ENCODE measurements at places on chromosomes 4 and X.

- peak; percentile 52 for DNase-seq
These were observed at the start of gene ARHGAP4 for GRCh38 chrX:153925739-153926551. TSS of gene ARHGAP4 (minus strand) at chrX:153926264. CDS start at chrX:153926202, 62 bp downstream.

- DNase-seq = peak; percentile 59
These were observed 19.7 kb downstream of the MAEA start for GRCh38 chr4:1309261-1310010.

DNA sequence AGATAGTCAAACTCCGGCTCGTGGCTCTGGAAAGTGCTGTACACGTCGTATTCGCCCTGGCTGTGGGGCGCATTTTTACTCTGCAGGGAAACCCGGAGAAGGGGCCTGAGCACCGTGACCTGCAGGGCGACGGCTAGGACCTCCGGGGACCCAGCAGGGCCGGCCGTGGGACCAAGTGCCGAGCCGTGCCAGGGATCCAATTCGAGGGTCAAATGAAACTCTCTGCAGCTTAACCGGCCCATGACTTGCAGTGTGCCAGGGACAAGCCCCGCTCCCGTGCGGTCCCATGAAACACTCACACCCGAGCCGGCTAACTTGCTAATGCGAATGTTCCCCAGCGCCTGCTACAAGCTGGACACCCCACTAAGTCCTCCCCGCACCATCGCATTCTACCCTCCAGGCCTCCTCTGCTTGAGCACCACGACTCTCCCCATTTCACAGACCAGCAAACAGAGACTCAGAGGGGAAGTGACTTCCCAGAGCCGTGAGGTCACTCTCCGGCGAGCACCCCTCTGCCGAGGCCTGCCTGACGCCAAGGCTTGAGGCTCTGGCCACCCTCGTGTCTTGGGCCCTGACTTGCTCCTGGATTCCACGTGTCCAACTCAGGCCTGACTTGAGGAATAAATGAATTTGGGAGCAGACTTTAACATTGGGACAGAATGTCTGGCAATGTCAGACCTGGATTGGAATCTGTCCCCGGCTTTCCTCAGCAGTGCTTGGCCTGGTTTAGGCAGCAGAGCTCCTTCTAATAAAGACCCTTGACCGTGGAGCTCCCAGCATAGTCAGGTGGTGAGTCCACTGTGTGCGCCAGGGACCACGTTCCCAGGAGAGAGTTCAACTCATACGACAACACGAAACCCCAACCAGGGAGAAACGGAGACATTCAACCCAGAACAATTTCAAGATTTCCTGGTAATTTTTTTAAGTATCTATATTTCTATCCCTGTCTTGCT is 93.6 kb downstream of the PPP2R2C start:
- no peak for DNase-seq

GRCh38 chr4:119124352-119124751 is 11.3 kb upstream of the MYOZ2 start:
- no peak for DNase-seq

DNA sequence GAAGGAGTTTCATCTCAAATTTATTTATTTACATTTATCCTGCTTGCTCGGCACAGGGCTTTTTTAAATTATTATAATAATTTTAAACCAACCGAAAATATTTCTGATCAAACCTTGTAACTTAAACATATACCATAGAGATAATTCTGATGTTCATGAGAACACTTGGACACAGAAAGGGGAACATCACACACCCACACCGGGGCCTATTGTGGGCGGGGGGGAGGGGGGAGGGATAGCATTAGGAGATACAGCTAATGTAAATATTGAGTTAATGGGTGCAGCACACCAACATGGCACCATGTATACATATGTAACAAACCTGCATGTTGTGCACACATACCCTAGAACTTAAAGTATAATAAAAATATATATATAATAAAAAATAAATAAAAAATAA is 2.9 kb downstream of the ANXA5 start:
- no peak for DNase-seq

- DNase-seq = no peak
These were observed 6.5 kb downstream of the FATE1 start for GRCh38 chrX:151722241-151722846.

DNA sequence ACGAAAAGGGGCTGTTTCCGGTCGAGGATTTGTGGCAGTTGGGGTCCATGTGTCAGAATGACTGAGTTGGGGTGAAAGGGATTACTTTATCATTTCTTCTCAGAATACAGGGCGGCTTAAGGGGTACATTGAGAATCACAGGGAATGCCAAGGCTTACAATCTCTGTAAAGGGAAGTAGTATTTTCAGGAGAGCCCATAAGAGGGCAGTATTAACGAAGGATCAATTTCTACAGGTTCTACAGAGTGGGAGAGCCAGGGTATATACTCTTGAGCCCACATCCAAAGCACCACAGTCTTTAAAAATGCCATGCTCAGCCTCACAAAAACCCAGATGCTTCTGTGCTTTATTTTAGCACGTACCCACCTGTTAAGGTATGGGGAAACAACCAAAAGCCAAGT is 67.7 kb upstream of the ZXDA start:
- DNase-seq = no peak

DNA sequence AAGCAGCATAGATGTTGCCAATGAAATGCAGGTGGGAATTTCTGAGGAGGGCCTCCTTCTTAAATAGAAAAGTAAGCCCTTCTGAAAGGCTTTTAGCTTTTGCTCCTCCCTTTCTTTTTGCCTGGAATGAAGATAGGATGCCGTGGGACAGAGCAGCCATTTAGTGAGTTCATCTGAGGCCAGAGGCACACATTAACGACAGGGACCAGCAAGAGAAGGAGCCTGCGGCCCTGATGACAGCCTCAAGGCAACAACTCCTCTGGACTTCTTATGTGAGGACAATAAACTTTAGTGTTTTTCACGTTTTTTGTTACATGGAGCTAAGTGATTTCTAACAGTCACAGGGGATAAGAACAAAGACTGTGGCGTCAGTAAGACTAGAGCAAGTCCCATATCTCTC is 1.1 kb upstream of the BDH2 start:
- no peak for DNase-seq

DNA sequence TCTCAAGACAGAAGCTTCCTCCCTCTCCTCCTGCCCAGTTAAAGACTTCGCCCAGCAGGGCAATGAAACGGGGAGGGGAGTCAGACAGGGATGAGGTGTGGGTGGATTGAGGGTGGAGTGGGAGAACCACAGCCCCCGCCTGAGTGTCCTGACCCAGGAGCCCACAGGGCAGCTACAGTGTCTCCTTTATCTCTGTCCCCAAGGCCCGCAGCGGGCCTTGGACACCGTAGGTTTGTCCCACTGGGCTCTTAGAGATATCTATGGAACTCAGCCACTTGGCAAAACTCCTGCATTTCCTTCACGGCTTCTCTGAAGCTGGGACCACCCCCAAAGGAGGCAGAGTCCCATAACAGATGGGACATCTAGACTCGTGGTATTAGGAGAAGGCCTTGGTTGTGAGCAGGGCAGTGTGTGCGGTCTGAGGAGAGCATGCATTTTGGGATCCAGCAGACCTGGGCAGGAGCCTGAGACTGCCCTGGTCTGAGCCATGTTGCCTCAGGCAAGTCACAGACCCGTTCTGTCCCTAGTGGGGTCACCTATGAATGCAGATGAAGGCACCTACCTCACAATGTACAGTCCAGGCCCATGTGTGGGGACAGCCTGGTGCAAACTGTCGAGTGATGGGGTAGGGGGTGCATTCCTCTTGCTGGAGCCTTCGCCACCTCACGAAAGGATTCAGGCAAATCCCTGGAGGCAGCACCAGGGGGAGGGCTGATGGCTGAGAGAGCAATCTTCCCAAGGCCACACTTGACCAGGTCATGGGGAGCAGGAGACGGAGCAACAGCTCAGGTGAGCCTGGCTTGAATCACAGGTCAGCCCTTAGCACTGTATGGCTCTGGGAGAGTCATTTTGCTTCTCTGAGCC is 225.7 kb upstream of the PSAPL1 start:
- no peak for DNase-seq

GRCh38 chr4:82780170-82780751 is 18.3 kb downstream of the SCD5 start:
- no peak for DNase-seq

GRCh38 chrX:18672008-18672407 is at the start of gene RS1:
TSS of gene RS1 (minus strand) at chrX:18672108. CDS start at chrX:18672068, 40 bp downstream.
- DNase-seq = no peak

GRCh38 chr4:139641218-139641617 is 24.4 kb upstream of the MGST2 start:
- no peak for DNase-seq

DNA sequence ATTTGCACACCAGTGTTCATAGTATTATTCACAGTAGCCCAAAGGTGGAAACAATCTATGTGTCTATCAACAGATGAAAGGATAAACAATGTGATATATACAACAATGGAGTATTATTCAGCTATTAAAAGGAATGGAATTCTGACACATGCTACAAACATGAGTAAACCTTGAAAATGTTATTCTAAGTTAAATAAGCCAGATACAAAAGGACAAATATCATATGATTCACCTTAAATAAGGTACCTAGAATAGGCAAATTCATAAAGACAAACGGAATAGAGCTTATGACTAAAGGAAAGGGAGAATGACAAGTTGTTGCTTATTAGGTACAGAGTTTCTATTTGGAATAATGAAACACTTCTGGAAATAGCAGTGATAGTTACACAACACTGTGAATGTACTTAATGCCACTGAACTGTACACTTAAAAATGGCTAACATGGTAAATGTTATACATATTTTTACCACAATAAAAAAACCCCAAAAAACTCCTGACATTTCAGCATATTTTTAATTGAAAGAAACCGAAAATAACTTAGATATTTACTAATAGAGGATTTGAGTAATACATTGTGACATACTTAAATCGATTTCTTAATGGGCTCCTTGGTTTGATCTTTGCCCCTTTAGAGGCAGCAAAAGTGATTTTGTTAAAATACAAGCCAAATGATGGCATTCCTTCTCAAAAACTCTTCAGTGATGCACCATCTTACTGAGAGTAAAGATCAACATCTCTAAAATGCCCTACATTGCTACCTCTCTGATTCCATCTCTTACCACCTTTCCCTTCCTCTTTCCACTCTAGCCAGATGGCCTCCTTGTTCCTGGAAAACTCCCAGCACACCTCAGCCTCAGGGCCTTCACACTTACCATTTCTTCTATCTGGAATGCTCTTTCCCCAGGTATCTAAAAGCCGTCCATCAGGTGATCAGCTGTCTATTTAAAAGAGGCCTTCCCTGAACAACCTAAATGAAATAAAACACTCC is 8.6 kb upstream of the CYP2U1 start:
- no peak for DNase-seq

DNA sequence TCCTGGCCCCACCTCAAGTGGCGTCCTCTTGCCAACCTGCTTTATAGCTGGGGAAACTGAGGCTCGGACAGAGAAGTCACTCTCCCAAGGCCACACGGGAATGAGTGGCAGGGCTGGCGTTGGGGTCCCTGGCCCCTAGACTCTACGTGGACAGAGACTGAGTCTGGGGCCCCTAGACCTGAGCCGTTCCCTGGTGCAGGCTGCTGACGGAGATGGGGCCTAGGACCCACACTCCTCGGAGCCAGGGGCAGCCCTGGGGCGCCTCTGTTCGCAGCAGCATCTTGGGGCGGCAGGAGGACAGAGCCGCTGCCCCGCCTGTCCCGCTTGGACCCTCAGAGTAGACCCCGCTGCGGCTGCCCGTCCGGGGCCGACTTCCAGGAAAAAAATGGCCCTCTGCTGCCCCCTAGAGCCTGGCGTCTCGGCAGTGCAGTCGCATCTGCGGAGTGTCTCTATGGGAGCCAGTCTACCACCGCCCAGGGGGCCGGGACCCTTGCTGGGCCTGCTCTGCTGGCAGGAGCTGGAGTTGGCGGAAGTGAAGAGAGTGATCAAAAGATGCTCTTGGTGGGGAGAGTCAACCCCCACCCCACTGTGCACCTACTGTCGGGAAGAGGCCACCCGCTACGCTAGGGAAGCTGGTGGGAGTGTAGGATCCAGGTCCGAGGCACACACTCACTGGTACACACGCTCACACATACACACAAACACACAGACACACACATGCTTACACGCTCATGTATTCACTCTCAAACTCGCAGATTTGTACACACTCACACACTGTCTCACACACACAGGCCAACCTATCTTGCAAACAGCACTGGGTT is 220.1 kb downstream of the AFAP1 start:
- DNase-seq = peak; percentile 29

GRCh38 chr4:12439633-12440305 is 1011.1 kb upstream of the HS3ST1 start:
- DNase-seq = no peak

DNA sequence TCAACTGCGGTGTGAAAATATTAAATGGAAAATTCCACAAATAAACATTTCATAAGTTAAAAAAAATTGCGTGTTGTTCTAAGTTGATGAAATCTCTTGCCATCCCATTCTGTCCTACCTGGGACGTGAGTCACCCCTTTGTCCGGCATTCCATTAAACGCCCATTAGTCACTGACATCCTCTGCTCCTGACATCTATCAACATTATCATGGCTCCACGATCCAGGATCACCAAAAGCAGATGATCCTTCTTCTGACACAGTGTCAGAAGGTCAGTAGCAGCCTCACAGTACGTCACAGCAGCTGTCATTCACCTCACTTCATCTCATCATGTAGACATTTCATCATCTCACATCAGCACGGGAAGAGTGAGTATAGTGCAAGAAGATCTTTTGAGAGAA is 125.7 kb downstream of the ZNF827 start:
- no peak for DNase-seq

GRCh38 chr4:155929833-155930232 is 23.8 kb downstream of the CTSO start:
- no peak for DNase-seq

DNA sequence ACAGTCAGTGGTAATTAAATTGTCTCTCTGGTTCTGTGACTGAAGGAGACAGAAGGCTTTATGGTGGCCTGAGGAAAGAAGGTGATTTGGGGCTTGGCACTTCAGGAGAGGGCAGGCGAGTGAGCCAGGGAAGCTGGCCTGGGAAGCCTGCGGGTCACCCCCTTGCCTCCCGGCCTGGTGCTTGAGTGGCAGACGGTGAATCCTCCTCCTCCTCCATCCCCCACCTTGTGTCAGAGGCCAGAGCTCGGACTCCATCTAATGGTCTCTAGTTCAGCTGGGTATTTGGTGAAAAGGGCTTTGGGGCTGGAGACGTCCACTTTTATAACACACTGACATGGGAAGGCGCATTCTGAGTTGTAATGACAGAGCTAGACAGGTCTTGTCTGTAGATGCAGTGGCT is 8.7 kb downstream of the TMEM187 start:
- DNase-seq = no peak

DNA sequence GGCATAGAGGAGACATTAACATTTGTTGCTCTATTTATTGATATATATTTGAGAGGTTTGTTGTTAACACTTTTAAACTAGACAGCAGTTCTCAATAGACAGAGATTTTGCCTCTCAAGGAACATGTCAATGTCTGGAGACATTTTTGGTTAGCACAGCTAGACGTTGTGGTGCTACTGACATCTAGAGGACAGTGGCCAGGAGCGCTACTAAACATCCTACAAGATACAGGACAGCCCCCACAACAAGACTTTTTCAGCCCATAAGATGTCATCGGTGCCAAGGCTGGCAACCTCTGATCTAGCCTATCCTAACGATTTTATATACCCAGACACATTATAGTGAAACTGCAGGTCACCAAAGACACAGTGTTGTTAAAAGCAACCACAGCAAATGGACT is 18.4 kb upstream of the CTSO start:
- no peak for DNase-seq

GRCh38 chr4:72358483-72358882 is 210.5 kb downstream of the ADAMTS3 start:
- no peak for DNase-seq

Data from stimulated activated CD8-positive, alpha-beta memory T cell treated with anti-CD3 and anti-CD28 coated beads, Interleukin-15, amount 100 ng/mL, for 48 hours (primary cell).